ENCODE measurements at places on chromosomes 11 and 22.

GRCh38 chr11:107301878-107302277 is 155.7 kb downstream of the CWF19L2 start:
- no peak for DNase-seq

DNA sequence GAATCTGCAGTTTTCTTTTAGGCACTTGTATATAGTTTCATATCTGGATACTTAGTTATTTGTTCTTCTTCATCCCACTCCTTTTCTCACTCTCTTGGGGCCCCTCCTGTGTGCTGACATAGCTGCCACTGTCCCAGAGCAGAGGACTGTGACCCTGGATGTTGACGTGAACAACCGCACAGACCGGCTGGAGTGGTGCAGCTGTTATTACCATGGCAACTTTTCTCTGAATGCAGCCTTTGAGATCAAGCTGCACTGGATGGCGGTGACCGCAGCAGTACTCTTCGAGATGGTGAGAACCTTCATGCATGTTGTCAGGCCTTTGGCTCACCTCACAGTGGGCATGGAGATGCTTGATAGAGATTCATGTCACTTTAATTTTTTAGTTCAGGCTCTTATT is 50.9 kb upstream of the YWHAH start:
- no peak for DNase-seq

- no peak for DNase-seq
These were observed 31.8 kb downstream of the GLB1L2 start for GRCh38 chr11:134363592-134363991.

DNA sequence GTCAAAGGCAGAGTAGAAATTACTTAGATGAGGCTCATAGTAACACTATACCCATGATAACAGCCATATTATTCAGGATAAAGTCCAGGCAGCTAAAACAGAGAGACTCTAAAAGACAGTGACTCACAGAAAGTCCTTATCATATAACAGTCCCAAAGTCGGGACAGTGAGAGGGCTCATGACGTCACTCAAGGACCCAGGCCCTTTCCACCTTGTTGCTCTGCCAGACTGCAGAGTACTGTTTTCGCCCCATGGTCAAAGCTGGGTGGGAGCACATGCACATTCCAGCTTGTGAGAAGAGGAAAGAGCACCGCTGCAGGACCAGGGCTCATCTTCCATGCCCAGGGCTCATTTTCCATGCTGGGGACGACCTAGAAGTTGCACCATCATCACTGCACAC is 29.4 kb upstream of the NUP50 start:
- no peak for DNase-seq

GRCh38 chr11:19632499-19632834 is 80.2 kb upstream of the NAV2 start:
- DNase-seq, result no peak

DNA sequence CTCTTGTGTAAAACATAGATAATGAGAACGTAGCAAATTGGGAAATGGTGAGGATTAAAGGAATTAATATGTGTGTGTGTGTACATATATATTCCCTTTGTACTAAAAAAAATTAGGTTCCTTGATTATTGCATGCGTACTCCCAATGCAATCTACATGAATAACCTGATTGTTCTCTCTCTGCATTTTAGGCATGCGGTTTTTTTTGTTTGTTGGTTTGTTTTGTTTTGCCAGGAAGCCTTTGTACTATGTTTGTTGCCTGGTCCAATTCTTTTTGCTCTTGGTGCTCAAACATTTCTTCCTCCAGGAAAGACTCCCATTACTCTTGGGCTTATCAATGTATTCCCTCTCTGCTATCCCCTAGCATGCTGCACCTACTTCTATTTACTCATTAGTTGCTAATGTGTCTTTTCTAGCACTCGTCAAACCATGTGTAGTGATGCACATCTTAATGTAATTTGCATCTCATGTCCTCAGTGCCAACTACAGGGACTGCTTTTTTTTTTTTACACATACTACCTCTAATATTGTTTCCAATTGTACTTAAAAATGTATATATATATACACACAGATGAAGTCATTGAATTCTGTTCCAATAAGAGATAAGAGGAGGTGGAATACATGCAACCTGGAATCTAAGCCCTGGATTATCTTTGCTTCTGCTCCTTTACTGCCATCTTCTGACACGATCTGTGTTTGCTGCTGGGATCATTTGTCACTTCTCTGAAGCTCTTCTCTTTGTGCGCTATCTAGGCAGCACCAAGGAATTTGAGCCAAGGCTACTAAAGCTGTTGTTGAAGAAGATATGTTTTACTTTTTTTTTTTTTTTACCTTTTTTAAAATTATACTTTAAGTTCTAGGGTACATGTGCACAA is 197.2 kb upstream of the ANO3 start:
- no peak for DNase-seq

DNA sequence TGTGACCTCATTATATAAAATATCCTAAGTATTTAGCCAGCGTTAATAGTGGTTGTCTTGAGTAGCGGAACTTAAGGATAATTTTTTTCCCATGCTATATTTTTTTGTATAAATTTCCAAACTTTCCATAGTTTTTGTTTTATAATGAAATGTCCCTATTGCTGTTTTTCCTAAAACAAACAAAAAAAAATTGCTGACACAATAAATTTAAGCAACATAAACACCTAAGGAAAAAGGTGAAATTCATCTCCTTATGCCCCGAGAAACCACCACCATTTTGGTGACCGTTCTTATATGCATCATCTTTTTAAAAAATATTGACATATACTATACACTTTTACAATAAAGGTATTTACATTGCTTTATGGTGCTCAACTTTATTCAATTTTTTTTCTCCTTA is 708.8 kb upstream of the ANO5 start:
- no peak for DNase-seq

- DNase-seq, result no peak
These were observed 37.8 kb downstream of the MRE11 start for GRCh38 chr11:94455861-94456260.

DNA sequence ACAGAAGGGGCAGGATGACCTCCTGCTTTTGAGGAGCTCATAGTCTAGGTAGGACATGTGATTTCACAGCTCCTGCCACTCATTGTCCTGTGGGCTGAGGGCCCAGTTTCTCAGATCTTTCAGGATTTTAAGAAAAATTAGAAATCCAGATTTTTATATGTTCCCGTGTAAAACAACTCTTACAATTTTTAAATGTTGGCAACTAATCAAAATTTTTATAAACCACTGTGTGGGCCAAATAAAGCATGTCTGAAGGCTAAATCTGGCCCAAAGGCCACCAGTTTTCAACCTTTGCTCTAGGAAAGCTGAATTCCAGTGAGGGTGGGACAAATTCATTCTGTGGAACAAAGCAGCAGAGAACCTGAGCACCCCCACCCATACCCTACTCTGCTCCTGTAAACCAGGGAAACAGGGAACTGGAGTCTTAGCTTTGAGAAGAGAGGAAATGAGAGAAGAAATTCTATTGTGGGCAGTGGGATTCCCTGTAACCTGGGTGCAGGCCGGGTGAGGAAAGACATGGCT is 20.6 kb downstream of the LRRC32 start:
- DNase-seq, result no peak

GRCh38 chr11:60310407-60310998 is 16.6 kb upstream of the MS4A6E start:
- DNase-seq, result no peak

- DNase-seq, result no peak
These were observed 646 bp upstream of the PATZ1 start for GRCh38 chr22:31346733-31347250.

- DNase-seq, result no peak
These were observed 1404.8 kb downstream of the TBC1D22A start for GRCh38 chr22:48167238-48167637.

DNA sequence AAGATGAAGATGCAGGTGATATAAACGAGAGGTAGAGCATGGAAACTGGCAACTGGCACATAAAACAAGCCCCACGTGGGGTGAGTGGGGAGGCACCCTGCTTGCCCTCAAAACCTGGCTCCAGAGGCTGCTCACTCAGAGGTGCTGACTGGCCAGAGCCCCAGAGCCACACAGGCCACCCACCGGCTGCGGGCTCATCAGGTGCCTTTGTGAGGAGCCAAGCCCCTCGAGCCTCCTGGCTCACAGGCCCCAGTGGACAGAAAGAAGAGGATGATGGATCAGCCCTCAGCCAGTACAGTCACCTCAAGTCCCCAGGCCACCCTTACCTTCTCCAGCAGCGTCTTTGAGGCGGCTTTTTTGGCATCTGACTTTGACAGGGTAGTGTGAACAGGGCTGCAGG is 6.2 kb downstream of the CHID1 start:
- no peak for DNase-seq

DNA sequence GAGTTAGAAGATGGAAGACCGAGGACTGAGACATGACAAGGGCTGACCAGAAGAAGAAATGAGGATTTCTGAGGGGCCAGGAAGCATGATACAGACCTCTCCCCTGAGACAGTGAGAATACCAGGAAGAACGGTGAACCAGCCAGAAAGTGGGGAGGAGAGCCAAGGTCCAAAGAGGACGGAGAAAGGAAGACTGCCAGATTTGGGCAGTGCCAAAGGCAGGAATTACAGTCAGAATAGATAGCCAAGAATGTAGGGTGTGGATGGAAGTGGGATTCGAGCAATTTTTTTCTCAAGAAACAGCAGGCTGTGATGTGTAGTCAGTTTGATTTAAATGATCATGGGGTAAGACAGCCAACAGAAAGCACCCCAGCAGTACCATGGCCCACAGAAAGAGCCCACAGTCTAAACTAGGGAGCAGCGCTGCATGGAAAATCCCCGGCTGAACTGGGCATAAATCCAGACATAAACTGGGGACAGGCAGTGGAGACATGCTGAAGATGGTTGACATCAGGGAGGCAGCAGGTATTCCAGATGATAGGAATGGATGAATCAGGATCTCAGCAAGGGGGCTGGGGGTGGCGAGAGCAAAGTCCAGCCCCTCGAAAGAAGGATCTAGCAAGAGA is 67.3 kb upstream of the BARX2 start:
- no peak for DNase-seq

DNA sequence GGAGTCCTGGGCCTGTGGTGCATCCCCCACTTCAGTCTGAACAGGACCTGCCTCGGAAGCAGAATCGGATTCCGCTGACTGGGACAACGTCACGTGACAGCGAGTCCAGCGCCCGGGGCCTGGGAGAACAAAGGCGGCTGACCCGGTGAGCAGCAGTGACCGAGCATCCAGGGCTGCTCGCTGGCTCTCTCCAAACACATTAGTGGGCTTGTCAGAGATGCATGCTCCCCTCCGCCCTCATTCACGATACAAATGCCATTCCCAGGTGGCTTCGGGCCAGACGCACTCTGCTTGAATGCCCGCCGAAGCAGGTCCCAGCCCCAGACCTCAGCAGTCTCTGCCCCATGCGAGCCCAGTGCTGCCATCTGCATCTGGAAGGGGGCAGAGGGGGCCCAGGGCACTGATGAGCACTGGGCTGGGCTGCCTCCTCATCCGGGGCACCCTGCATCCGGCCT is 91.0 kb downstream of the WNT7B start:
- DNase-seq, result no peak

DNA sequence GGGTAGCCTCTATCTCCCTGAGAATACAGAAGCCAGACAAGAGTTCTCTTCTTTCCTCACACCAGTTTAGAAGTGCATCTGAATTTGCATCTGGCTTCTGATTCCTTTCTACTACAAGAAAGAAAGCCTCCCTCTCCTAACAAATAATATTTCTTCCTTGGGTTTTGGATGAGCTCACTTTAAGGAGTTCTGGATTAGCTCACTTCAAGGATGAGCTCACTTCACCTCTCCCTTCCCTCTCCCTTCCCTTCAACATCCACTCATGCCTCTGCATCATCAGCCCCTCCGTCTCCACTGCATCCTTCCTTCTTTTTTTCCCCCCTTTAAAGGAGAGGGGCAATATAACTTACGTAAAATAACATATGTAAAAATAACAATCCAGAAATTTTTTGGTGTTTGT is 1.6 kb upstream of the MTNR1B start:
- no peak for DNase-seq

DNA sequence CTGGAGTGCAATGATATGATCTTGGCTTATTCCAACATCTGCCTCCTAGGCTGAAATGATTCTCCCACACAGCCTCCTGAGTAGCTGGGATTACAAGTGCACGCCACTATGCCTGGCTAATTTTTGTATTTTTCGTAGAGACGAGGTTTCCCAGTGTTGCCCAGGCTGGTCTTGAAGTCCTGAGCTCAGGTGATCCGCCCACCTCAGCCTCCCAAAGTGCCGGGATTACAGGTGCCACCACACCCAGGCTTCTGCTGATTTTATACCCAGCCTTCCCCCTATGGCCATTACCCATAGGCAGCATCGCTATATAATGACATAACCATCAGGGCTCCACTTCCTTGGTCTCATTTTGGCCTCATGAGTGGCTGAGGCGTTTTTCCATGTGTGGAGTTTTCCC is 60.6 kb upstream of the RAB1B start:
- no peak for DNase-seq

DNA sequence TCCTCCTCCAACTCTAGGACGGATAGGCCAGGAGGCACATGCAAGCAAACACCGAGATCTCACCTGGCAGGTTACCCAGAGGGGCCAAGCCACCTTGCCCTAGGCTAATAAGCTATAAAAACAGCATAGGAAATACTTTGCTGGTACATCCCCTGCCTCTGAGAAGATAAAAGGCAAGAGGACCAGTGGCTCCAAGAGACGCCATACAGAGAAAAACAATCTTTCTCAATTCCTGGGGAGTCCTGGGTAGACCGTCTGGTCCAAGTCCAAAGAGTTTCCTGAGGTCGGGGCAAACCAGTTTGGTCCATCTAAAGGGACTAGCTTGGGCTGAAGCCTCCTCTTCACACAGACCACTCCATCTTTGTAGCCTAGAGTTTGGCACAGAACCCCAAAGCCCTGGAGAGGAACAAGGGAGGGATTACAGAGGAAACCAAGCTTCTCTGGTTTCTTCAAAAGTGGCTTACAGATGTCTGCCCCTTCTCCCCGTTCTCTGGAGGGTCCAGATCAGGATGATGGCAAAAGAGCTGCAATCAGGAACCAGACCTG is 40.4 kb downstream of the NUMA1 start:
- no peak for DNase-seq

DNA sequence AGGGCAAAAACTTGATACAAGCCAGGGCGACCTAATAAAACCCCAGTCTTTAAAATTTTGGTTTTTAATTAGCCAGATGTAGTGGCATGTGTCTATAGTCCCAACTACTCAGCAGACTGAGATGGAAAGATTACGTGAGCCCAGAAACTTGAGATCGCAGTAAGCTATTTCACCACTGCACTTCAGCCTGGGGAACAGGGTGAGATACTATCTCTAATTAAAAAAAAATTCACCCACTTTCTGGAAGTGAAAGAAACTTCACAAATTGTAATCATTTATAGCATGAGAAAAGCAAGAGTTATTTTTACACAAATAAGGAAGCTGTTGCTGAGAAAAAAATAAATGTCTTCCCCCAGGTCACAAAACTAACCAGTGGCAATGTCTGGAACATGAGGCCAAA is 882 bp upstream of the GLYATL2 start:
- DNase-seq, result no peak

DNA sequence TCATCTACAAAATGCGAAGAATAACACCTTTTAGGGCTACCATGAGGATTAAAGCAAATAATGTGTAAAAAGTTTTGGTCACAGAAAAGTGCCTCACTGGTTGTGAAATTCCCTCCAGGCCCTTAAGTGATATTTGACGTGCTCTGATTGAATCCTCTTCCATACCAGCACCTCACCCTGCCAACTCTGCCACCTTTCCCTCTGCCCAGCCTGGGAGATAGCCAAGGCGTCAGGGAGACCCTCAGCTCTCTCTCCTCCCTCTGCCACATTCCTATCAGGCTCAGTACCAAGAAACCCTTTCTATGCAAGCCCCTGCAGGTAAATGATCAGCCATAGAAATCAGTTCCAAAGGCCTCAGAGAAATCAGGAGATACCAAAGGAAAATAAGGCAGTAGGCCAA is 21.4 kb downstream of the PLEKHA7 start:
- DNase-seq, result no peak

All from omental fat pad (tissue), 4 donors.